NCI-H2029 (cell line): ENCODE measurements at places on chromosomes 12 and 14.

DNA sequence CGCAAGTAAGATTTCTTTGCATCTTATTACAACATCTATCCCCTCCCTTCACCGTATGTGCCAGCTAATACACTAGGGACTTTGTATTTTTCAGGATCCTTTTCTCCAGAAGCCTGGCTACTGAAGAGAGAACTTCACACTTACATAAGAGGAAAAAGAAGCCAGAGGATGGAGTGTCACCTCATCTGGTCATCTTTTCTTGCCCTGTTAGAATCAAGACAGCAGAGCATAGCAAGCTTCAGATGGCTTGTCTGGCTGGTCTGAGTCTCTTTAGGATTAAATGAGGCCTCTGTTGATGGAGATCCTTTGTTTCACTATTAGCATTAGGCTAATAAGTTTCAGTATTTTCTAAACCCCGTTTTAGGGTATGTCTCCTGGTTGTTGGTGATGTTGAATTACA, 14.4 kb upstream of the AACS start:
- DNase-seq = no peak

DNA sequence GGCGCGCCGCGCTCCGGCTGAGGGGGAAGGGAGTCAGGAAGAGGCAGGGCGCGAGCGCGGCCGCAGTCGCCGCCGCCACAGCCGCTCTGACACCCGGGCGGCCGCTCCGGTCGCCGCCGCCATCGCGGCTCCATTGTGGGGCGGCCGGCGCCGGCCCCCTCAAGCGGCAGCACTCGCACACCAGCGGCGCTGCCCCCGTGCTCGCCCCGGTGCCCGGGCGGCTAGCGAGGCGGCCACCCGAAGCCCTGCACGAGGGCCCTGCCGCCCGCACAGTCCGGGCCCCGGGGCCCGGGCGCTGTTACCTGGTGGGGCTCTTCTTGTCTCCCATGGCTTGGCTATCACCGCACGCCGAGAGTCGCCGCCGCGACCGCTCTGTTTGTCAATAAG, 202 bp downstream of the YAF2 start:
- no peak for DNase-seq

- no peak for DNase-seq
These were observed 7.3 kb upstream of the INF2 start for GRCh38 chr14:104682107-104682593.

GRCh38 chr12:4001841-4002240, 128.6 kb upstream of the PARP11 start:
- no peak for DNase-seq

GRCh38 chr12:96120359-96121100, 73.6 kb upstream of the ELK3 start:
- DNase-seq = no peak

DNA sequence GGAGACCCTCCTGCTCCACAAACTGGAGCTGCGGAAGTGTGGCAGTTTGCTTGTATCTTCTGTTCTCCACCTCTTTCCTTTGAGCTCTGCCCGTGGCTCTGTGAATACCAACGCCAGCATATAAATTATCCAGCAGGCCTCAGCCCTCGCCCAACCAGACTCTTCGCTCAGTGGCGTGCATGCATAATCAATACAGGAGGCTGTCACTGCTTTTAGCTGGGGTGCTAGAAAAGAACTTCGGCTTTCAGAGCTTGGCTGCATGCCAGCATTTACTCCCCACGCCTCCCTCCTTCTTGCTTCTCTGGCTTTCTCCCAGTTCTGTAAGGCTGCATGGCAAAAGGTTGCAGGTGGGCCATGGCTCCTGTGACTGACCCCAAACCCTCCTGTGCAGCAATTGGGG, 26.9 kb downstream of the NRXN3 start:
- DNase-seq = no peak

DNA sequence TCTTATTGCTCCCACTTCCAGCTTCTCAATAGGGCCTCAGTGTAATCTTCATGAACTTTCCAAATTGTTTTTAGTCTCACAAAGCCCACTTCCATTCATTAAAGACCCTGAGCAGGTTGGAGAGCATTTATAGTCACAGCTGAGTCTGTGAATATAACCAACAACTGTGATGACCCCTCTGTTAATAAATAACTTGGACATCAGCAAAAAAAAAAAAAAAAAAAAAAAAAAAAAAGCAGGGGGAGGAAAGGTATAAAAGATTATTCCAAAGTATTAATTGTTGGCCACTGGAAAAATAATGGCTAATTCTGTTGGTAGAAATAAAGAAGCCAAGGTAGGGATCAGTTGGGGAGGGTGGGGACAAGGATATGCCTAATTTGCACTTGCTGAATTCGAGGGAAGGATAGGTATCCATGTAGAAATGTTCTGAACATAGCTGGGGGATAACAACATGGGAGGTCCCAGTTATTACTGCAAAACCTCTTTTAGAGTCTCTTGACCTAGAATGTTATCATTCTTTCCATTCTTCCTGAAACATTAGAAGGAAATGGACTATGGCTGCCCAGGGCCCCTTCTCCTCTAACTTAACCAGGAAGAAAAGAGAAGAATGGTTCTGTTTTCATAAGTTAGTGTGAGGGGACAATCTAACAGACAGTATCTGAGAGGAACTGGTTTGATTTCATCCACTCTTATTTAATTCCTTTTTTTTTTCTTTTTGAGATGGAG, 56.5 kb downstream of the SAMD4A start:
- DNase-seq = no peak

GRCh38 chr14:59483363-59483762, 845 bp downstream of the L3HYPDH start:
- no peak for DNase-seq

DNA sequence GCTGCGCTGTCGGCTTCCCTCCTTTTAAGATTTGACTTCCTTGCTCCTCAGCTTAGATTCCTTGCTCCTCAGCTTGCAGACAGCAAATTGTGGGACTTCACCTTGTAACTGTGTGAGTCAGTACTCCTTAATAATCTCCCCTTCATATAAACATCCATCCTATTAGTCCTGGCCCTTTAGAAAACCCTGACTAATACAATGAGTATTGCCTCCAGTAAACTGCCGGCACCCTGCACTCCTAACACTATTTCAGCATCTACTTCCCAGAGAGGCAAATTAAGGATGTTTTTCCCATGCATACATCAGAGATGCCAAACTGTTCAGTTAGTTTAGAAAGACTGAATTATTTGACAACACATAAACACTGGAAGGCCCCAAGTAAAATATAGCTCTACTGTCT, 611.3 kb upstream of the TMEM132C start:
- no peak for DNase-seq

GRCh38 chr12:13069380-13069779, 25.2 kb downstream of the FAM234B start:
- DNase-seq = no peak

DNA sequence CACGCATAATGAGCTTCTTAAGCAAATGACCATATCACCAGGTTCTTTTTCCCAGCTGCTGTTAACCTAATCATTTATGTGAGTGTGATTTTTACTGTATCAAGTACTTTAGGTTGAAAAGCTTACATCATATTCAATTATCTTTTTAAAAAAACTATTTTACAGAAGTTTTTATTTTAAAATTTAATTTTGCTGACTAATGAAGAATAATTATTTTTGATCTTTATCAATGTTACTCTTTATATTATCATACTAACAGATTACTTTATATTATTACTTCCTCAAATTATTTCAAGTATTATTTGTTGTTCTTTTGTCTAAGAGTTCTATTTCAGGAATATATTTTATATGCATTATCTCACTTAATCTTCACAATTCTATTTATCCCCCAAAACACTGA, 236.3 kb downstream of the CPNE8 start:
- no peak for DNase-seq

DNA sequence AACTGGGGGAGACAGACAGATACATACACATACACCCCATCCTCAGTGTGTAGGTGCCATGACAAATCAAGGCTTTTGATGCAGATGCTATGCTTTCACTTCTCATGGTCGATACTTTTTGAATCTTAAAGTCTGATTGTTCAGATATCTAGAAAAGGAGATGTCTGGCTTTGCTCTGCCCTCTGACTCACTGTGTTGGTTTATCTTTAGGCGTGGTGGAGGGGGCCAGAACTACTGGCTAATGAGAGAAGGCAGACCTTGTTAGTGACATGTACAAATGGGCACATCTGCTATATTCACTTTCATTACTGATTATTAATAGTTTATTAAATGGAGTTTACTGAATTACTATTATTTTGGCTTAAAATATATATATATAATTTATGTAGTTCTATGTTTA, 444.3 kb upstream of the RGS6 start:
- no peak for DNase-seq

DNA sequence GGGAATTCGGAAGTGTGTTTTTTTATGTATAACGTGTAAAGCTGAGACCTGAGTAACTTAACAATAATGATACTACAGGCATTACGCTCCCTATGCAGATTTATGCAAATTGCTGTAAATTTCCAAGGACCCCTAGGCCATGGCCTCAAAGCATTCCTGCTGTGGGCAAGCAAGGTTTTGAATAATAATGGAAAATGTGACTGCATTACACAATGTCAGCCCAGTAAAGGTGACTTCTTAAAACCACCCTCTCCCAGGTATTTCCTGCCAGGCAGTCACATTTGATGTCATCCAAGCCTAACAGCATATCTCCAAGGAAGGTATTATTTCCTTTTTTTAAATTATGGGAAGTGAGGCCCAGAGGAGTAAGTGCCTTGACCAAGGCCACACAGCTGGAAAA, 621.0 kb downstream of the BCL11B start:
- no peak for DNase-seq

- no peak for DNase-seq
These were observed 221.8 kb downstream of the SLC41A2 start for GRCh38 chr12:104736307-104736706.

DNA sequence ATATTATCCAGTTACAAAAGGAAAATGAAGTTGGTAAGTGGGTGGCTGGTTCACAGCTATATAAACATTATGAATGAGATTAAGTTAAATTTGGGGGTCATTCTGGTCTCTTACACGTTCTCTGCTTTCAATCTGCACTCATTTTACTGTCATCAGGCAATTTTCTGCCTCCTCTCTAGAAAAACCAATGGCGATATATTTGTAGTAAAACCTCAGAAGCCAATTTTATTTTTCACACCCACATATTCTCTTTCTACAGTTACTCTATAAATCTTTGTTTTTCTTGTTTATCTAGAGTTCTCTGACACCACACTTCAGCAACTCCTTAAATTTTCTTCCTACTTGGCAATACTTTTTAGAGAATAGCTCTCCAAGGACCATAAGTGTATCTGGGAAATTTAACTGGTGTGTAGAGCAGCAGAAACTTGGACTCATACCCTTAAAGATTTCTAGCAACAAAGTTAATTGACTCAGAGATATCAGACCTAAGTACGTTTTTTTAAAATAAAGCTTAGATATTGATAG, 926.9 kb downstream of the TMTC2 start:
- no peak for DNase-seq

GRCh38 chr12:26783131-26783526, 49.9 kb downstream of the ITPR2 start:
- no peak for DNase-seq

DNA sequence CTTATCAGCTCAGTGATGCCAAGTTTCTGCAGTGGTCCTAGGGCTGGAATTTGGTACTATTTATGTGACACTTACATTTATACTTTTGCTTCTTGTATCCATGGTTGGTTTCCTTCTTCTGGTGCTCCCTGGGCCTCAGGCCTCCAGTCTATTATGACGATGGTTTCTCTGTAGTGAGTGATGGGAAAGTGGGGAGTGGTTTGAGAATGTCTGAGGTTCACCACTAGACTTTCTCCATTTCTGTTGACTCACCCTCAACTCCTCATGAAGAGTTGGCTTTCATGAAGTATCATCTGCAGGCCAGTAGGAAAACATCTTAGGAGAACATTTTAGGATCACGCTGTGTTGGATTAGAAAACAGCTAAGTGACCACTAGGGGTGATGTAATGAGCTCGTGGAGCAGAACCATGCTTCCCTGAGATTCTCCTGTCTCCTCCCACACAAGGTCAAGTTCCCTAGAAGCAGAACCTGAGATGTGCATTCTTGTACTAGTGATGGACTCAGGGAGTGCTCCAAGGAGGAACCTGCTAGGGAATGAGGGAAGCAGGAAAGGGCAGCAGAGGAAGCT, 32.1 kb downstream of the RPH3A start:
- DNase-seq = no peak

- no peak for DNase-seq
These were observed 95.2 kb upstream of the FOXG1 start for GRCh38 chr14:28671425-28671824.

GRCh38 chr12:2805143-2805520, 7.3 kb upstream of the ITFG2 start:
- DNase-seq = no peak

- DNase-seq = no peak
These were observed 880.9 kb downstream of the BCL11B start for GRCh38 chr14:98391061-98391460.

GRCh38 chr12:92143686-92144630, 1.7 kb downstream of the BTG1 start:
- peak; percentile 91 for DNase-seq

GRCh38 chr12:80791863-80792262, 75.2 kb downstream of the MYF5 start:
- DNase-seq = no peak

- DNase-seq = no peak
These were observed 135.0 kb downstream of the FOXG1 start for GRCh38 chr14:28901631-28902030.

DNA sequence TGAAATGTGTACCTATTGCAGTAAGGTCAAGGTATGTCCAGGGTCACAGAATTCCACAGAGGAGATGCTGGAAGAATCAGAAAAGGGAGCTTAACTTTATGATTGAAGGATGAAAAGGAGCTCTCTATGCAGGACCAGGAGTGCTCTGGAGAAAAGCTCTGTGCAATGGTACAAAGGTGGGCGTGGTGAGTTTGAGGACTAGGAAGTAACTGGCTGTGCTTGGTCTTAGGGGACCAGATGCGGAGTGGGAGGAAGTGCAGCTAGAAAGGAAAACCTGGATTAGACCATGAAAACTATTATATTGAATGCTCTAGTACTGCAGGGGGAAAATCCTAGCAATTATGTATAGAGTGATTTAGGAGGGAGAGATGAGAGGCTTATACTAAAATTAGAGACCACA, 56.8 kb downstream of the BTG1 start:
- DNase-seq = no peak

GRCh38 chr12:5124401-5124800, 80.7 kb downstream of the KCNA5 start:
- peak; percentile 36 for DNase-seq

DNA sequence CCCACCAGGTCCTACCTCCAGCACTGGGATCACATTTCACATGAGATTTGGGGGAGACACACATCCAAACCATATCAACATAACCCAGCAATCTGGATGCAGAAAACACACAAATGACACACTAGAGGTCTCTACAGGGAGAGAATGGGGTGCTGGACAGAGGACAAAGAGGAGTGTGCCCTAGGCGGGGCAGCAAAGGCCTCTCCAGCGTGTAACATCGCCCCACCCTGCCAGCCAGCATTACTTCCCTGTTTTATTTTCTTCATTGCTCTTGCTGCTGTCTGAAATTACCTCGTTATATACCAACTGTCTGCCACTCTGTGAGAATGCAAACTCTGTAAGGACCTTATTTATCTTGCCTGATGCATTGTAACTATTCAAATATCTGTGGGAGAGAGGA, 61.1 kb downstream of the RIMBP2 start:
- no peak for DNase-seq
